SJSA1 (cell line): ENCODE measurements at places on chromosomes 5 and 9. TPM values are rescaled to one million over a fixed set of nuclear protein-coding genes. Genes with fewer than 3 reads are reported as not detected.

- H3K4me3 ChIP-seq: no peak overlapping the region
- DNase-seq: no peak
- H3K36me3 ChIP-seq: no peaks in the 10 kb centered on the region
These were observed 15.1 kb upstream of the MAN2A1 start for GRCh38 chr5:109674596-109674995.

GRCh38 chr5:69219939-69220338, 14.7 kb upstream of the CDK7 start:
- no peaks in the 10 kb centered on the region for H3K27me3 ChIP-seq
- no peak for DNase-seq
- no peak overlapping the region for H3K4me3 ChIP-seq
- H3K27ac ChIP-seq: no peak overlapping the region

RFK gene
- total RNA-seq: 39.2 and 57.6 TPM in 2 replicates

DNA sequence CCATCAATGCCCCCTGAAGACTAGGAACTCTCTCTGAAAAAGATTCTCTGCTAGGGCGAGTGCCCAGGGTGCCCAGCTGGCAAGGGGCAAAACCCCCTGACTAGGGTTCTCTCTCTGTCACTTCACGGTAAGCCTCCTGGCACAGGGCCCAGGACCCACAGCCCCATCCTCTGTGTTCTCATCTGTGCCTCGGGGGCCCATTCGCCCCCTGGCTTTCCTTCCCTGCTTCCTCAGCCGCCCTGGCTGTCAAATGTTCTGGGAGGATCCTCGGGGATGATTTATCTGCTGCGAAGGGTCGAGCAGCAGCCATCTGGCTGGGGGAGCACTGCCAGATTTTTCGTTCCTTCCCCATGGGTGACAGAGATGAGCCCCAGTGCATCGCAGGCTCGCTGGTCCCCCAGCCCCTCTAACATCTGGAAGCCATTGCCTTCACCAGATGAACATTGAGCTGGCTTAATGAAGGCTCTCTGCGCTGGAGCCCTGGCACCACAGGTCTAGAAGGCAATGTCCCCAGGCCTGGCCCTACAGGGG, 24.2 kb downstream of the HMCN2 start:
- H3K4me3 ChIP-seq: no peak overlapping the region
- no peaks in the 10 kb centered on the region for H3K36me3 ChIP-seq
- peaks cover 5% of the 10 kb centered on the region; the same call in 1 of the 2 replicates for H3K27me3 ChIP-seq
- no peak for DNase-seq
- H3K4me1 ChIP-seq: no peaks in the 10 kb centered on the region

GRCh38 chr9:113653746-113654604, 190.4 kb downstream of the RGS3 start:
- DNase-seq: no peak
- no peak overlapping the region for H3K27ac ChIP-seq
- H3K4me1 ChIP-seq: peaks cover 26% of the 10 kb centered on the region
- no peaks in the 10 kb centered on the region for H3K27me3 ChIP-seq
- H3K36me3 ChIP-seq: no peaks in the 10 kb centered on the region
- no peak overlapping the region for H3K4me3 ChIP-seq

DNA sequence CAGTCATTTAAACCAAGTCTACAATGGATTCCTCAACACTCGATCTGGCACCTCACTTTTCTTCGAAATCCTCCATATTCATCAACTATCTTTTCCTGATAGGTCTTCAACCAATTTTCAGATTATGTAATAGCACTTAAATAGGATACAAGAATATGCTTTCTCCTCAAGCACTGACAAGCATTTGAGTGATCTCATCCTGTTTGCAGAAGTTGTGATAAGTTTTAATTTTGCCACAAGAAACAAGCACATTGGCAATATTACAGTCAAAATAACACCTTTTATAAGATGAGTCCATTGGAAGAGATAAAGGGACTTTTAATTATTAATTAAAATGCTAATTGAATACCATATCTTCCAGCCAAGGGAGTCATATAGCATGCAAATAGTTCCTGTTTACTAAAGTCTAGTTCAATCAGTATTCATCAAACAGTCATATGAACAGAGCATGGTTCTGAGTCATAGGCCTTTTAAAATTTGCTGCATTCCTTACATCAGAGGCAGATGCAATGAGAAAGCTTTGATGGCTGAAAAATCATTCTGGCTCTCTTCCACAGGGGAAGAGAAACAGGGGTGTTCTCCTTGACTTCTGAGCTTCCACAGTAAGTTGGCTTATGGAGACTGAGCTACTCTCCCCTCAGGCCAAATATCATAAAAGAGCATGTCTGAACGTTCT, 32.7 kb upstream of the ZCCHC9 start:
- no peaks in the 10 kb centered on the region for H3K36me3 ChIP-seq
- DNase-seq: peak; percentile 38
- peaks cover 10% of the 10 kb centered on the region for H3K4me1 ChIP-seq
- H3K27me3 ChIP-seq: no peaks in the 10 kb centered on the region

DNA sequence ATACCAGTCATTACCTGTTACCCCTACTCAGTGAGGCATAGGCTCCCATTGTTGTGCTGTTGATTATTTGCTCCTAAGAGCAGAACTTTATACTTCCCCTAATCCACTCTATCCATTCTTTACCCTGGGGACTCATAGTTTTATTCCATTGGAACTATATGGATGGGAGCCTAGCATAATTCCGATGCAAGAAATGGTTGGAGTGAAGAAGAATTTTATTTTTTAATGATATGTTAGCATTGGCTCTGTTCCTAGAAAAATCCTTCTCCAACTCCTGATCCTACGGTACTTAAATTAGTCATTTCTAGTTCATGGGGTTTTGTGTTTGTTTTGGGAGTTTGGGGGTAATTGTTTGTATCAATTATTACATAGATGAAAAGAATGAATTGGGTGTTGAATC, 191.5 kb downstream of the GOLPH3 start:
- no peaks in the 10 kb centered on the region for H3K4me1 ChIP-seq
- no peak overlapping the region for H3K4me3 ChIP-seq

RASGRF2 gene
- 8.4 and 12.5 TPM in 2 replicates for total RNA-seq

GRCh38 chr5:148799737-148800527, 26.5 kb upstream of the ADRB2 start:
- H3K27me3 ChIP-seq: no peaks in the 10 kb centered on the region
- H3K4me3 ChIP-seq: no peak overlapping the region
- H3K27ac ChIP-seq: no peak overlapping the region
- DNase-seq: no peak

- no peaks in the 10 kb centered on the region for H3K4me1 ChIP-seq
- DNase-seq: no peak
- H3K27ac ChIP-seq: no peak overlapping the region
These were observed 253.8 kb downstream of the KDM4C start for GRCh38 chr9:7011395-7012067.
